NCI-H187 treated with DMSO at 0.1 percent for 48 hours (cell line): ENCODE measurements at places on chromosomes 12 and 14.

DNA sequence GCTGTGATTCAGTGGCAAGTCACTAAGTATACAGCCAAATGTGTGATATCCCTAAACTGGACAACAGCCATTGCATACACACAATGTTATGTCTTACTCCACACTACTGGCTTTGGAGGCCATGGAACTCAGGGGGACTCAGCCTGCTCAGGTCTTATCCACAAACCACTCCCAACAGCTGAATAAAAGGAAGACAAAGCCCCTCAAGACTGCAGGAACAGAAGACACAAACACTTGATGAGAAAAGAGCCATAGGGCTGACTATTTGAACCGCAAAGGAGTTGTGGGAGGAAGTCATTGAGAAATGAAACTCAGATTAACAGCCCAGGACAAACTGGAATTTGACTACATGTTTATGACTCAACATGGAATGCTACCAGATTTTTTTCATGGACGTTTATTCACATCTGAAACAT, 40.9 kb downstream of the PTGER2 start:
- DNase-seq, result no peak

GRCh38 chr14:34623506-34623905, 6.4 kb downstream of the SNX6 start:
- DNase-seq, result no peak

DNA sequence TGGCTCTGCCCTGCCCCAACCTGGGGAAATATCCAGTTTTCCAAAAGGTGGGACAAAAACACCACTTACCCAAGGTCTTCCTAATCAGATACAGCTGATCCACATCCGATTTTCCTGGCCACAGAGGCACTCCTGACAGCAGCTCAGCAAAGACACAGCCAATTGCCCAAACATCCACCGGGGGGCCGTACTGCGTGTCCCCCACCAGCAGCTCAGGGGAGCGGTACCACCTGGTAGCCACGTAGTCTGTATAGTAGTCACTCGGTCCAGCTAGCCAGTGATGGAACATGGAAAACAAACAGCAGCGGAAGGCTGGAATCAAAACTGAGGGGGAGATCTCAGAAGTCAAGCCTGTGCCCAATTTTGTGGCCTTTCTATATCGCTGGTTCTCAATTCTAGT, 28.8 kb downstream of the DMAC2L start:
- DNase-seq, result no peak

- no peak for DNase-seq
These were observed 110.6 kb downstream of the LGMN start for GRCh38 chr14:92637864-92638263.

DNA sequence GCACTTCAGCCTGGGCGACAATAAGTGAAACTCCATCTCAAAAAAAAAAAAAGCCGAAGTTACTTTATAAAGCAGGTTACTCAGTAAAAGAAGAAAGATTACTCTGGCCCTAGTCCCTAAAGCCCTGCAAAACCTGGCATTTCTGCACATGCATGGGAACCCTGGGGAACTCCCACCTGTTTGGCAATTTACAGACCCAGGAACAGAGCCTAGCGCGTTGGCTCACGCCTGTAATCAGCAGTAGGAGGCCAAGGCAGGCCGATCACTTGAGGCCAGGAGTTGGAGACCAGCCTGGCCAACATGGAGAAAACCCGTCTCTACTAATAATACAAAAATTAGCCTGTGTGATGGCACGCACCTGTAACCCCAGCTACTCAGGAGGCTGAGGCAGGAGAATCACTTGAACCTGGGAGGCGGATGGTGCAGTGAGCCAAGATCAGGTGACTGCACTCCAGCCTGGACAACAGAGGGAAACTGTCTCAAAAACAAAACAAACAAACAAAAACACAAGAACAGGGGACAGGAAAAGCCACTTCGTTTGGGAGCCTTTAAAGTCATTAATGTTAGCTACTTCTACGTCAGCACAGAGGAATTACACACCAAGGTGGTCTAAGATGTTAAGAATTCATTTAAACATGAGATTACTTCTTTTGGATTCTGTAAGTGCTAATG, 34.1 kb upstream of the SPTSSA start:
- no peak for DNase-seq

DNA sequence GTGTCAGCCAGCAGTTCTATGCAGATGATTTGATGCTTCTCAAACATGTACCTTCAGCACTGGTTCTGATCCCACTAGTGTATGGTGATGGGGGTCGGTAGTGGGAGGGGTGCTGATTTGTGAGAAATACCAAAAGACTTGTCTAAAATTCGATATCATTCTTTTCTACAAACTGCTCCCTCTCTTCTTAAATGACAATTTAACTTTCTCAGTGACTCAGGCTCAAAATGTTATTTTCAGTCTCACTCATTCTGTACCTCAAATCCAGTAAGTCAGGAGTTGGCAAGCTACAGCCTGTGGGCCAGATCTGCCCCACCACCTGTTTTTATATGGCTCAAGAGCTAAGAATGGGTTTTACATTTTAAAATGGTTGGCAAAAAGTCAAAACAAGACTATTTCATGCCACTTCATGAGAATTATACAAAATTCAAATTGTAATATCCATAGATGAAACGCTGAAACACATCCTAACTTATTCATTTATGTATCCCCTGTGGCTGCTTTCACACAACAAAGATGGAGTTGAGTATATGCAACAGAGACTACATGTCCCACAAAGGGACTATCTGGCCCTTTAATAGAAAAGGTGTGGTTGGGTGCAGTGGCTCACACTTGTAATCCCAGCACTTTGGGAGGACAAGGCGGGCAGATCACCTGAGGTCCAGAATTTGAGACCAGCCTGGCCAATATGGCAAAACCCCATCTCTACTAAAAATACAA, 6.6 kb upstream of the NOP2 start:
- no peak for DNase-seq

GRCh38 chr12:67647799-67648520, 585 bp upstream of the DYRK2 start:
- peak; percentile 67 for DNase-seq

- no peak for DNase-seq
These were observed 55.5 kb downstream of the TTC7B start for GRCh38 chr14:90760591-90761316.

GRCh38 chr12:7207866-7208625, 18.6 kb downstream of the PEX5 start:
- no peak for DNase-seq

DNA sequence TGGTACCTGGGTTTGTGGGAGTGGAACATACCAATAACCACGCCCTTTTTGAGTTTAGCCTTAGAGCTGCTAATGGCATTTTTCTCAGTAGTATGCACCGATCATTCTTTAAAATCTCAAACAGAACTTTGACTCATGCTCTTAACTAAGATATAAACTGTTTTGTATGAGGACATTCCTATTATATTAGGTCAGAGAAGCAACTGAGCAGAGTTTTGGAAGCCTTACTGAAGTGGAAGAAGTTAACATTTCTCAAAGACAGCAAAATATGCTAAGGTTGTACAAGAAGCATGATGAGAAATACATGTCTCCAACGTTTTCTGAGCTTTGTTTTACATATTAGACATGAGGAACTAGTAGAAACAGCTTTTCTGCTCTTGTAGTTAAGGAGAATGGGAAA, 819.2 kb downstream of the FSCB start:
- DNase-seq, result no peak
